ENCODE measurements at places on chromosomes 11 and 22. TPM values are rescaled to one million over a fixed set of nuclear protein-coding genes. Genes with fewer than 3 reads are reported as not detected.

GRCh38 chr11:120899720-120900119 is 124.2 kb upstream of the TBCEL start:
- DNase-seq = no peak

GRCh38 chr11:15204711-15205110 is 90.0 kb downstream of the INSC start:
- DNase-seq = no peak

- DNase-seq = no peak
Measured at GRCh38 chr22:45885171-45885840, 91.7 kb downstream of the WNT7B start.

Gene ANKK1
- total RNA-seq = not detected

Gene LRRC10B
- not detected for total RNA-seq

- peak; percentile 80 for DNase-seq
Measured at GRCh38 chr11:128302425-128303186, 284.8 kb downstream of the ETS1 start.

DNA sequence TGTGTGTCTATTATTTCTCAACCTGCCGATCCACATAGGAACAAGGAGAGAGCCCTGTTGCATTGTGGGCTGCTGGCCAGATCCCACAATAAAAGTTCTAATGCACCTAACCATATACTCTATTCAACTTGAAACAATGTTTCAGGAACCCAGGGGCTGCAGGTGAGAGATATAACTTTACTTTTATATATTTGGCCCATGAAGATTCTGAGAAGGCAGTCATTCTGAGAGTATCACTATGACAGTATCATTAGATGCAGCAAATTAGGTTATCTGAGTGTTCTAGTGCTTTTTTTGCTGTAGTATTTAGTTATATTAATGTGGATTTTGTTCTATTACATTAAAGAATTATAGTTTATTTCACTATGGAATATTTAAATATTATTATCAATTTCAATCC is 655.1 kb upstream of the ARHGAP42 start:
- no peak for DNase-seq

DNA sequence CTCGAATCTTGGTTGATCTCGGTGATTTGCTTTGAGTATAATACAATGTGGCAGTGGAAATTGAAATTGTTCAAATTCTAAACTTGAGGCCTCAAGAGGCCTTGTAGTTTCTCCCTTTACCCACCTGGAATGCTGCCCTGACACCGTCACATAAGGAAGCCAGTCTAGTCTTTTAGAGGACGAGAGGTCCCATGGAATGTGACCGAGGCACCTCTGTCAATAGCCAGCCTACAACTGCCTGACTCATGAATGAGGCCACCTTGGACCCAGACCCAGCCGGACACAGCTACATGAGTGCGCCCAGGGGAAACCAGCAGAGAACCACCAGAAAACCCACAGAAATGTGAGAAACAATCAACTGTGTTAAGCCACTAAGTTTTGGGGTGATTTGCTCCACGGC is 52.5 kb downstream of the RPL27A start:
- no peak for DNase-seq

DNA sequence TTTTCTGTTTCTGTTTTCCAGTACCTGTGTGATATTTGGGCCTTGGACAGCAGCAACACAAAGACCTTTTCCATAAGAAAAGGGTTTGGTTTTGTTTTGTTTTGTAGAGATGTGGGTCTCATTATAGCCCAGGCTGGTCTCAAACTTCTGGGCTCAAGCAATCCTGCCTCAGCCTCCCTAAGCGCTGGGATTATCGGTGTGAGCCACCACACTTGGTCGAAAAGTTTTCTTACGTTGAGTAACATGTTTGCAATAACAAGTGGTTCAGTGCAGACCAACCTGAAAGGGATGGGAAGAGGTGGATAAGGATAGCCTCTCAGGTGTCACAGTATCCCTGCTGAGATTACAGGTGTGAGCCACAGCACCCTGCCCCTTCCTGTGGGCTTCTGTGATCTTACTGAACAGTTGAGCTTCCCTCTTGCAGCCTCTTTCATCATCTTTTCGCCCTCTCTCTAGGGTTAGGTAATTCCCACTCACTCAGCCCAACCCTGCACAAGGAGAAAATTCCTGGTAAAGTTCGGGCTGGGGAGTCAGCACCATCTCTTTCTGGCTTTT is 3.5 kb upstream of the MRPL48 start:
- peak; percentile 23 for DNase-seq

DNA sequence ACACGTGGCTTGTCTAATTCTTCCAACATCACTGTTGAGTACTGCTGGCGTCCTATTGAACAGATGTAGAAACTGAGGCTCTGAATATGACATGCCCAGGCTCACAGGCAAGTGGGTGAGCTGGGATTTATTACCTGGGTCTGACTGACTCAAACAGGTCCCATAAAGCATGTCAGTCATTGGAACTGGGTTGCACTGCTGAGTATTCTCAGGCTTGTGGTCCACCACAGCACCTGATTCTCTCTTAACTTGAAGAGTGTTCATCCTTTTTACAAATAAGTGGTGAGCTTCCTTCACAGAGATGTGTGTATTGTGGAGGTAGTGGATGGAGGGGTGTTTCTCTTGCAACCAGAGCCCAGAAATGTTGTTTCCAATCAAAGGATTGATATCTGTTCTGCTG is 44.5 kb downstream of the SC5D start:
- peak; percentile 52 for DNase-seq

DNA sequence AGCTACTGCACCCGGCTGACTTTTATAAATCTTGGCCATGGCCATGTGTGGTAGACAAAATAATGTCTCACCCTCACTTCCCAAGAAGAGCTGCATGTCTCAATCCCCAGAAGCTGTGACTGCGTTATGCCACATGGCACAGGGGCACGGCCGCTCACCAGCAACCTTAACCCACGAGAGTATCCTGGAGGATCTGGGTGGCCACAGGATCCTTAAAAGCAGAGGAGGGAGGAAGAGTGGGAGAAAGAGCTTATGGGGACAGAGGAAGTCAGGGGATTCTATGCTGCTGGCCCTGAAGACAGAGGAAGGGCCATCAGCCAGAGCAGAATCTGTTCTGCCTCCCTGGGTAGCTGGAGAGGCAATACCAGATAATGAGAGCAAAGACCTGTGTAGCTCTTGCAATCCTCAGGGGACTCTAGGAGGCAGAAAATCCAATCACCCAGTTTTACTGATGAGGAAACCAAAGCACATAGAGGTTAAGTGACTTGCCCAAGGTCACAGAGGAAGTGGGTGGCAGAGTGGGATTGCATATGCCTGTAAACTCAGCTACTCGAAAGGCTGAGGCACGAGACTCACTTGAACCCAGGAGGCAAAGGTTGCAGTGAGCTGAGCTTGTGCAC is 55.3 kb downstream of the CELSR1 start:
- DNase-seq = no peak

GRCh38 chr11:35292279-35292678 is 127.1 kb downstream of the SLC1A2 start:
- peak; percentile 23 for DNase-seq

GRCh38 chr22:37210041-37210803 is 2.1 kb downstream of the SSTR3 start:
- peak; percentile 2 for DNase-seq

- DNase-seq = peak; percentile 23
Measured at GRCh38 chr22:40739721-40740120, 60.4 kb downstream of the MCHR1 start.

Gene SCUBE2
- total RNA-seq = not detected

DNA sequence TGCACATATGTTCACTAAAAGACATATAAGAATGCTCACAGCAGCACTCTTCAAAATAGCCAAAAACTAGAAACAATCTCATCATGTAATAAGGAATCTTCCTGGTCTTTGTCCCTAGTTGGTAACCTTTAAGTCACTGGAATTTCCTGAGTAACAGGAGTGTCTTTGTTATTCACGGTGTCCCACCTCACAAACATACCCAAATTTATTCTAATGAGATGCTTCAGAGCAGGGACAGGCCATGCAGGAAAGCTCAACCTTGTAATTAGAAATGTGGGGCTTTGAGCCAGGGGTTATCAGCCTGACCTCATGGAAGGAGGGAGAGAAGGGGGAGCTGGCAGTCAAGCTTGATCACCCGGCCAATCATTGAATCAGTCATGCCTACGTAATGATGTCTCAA is 40.3 kb upstream of the NFRKB start:
- no peak for DNase-seq

- no peak for DNase-seq
Measured at GRCh38 chr11:26944866-26945664, 48.8 kb upstream of the FIBIN start.

GRCh38 chr22:45376009-45376408 is 37.4 kb downstream of the SMC1B start:
- DNase-seq = no peak

DNA sequence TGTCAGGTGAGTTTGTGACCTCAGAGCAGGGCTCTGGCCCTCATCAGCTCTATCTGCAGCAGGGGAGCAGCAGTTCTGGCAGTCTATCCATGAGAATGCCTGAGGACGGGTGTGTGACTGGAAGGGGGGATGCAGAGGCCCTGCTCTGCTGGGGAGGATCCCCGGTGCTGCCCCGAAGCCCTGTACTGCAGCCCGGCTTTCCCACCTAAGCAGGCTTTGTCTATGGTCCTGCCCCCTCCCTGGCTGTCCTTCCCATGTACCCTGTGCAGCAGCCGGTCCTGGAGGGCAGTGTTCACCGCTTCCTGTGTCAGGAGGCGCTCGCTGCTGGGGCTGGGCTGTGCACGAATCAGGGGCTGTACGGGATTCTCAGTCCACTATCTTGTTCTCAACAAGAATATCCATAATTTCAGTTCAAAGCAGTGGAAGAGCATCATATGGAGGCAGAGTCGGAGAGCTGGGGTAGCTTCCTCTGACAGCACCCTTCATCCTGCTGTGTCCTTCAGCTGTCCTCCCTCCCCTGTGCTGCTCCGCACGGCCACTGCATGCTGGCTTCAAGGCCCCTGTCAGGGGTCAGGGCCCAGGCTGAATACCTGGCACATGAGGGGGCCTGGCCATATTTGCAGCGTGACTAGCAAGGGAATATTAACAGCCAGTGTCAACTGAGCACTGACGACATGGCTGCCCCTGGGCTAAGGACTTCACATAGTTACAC is 125.2 kb downstream of the CTTN start:
- no peak for DNase-seq

Gene SLC22A12
- total RNA-seq = not detected

Gene GRK3
- 26.7 TPM for total RNA-seq

Gene C11orf86
- not detected for total RNA-seq

Gene ZNF202
- total RNA-seq = 13.6 TPM

DNA sequence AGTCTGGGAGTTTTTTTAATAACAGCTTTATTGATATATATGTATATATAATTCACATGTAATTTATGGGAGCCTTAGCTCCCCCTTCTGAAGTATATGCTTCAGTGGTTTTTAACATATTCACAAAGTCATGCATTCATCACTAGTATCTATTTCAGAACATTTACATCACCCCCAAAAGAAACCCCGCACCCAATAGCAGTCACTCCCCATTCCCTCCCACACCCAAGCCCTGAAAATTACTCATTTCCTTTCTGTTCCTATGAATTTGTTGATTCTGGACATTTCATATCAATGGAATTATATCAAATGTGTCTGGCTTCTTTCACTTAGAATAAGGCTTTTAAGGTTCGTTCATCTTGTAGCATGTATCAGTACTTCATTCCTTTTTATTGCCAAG is 35.6 kb upstream of the SYT7 start:
- DNase-seq = no peak

Gene DBX1
- not detected for total RNA-seq

- no peak for DNase-seq
Measured at GRCh38 chr11:70164705-70165104, 38.4 kb upstream of the FADD start.
